ENCODE measurements at places on chromosomes 1 and 21.
A peak's percentile ranks its signal among the peaks of the same experiment; 100 is the strongest.

GRCh38 chr1:22738522-22738921 lies 27.9 kb downstream of the EPHB2 start:
- DNase-seq, result no peak

DNA sequence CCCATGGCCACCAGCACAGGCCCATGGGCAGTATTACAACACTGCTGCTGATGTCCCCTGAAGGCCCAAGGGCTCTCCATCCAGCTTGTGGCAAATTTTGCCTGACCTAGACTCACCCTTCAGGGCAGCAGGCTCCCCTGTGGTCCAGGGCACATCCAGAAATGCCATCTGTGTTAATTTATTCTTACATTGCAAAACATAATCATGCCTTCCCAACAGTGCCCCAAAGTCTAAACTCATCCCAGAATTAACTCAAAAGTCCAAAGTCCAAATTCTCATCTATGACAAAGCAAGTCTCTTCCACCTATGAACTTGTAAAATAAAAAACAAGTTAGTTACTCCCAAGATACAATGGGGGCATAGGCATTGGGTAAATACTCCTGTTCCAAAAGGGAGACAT lies 13.3 kb downstream of the VN1R5 start:
- no peak for DNase-seq

GRCh38 chr1:229203030-229203751 lies 67.7 kb upstream of the RAB4A start:
- no peak for DNase-seq

DNA sequence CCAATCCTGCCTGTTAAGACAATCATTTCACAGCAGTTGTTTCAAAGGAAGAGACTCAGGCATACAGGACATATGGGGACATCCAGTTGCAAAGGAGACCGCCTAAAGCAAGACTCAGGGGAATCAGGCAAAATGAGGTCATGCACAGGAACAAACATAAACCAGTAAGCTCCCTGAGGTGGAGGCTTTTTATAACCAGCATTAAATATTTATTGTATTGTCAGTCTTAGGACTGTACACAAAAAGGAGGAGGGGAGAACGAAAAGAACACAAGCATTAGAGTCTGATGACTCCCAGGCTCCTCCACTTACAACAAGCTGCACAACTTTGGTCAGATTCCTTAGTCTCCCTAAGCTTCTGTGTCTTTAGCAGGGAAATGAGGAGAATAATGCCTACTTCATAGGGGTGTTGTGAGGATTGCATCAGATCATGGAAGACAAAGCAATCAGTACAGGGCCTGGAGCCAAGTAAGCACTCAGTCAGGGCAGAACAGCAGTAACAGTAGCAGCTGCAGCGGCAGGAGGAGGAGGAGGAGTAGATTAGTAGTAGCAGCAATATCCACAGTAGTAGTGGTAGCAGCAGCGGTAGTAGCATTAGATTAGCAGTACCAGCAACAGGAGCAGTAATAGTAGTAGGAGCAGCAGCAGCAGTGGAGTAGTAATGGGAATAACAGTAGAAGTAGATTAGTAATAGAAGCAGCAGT lies 54.2 kb upstream of the SPATA6 start:
- DNase-seq, result no peak

GRCh38 chr1:69657971-69658370 lies 90.2 kb downstream of the LRRC7 start:
- no peak for DNase-seq

GRCh38 chr1:109837852-109838570 lies 72.6 kb upstream of the CSF1 start:
- no peak for DNase-seq

DNA sequence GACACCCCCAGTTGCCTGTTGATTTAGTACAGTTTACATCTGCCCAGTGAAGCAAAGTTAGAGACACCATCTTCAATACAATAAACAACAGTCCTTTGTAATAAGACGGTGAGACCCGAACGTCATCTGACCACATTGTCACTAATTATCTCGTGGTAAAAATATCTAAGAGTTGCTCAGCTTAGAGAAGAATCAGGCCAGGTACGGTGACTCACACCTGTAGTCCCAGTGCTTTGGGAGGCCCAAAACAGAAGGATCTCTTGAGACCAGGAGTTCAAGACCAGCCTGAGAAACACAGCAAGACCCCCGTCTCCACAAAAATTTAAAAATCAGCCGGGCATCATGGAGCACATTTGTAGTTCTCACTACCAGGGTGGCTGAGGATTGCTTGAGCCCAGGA lies 53.5 kb downstream of the CD34 start:
- no peak for DNase-seq

- peak; percentile 92 for DNase-seq
Measured at GRCh38 chr1:29235955-29236711, at the start of gene PTPRU. TSS of gene PTPRU (plus strand) at chr1:29236522. CDS start at chr1:29236645, 123 bp downstream.

GRCh38 chr1:231691618-231692259 lies 65.1 kb downstream of the DISC1 start:
- peak; percentile 49 for DNase-seq

DNA sequence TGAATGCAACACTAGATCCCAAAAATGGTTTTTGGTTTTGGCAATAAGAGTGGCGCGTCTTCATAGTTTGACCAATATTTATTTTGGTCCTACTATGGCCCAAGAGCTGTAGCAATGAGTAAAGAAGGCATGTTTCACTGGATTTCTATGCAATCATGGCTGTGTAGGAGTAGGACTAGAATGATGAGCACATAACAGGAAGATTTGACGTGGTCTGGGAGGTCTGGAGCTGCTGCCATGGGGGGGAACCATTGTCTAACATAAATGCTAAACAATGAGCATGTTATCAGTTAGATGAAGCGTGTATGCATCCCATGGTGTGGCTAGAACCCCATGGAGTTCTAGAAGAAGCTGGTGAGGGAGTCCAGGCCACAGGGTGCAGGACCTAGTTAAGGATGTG lies 38.3 kb downstream of the OLIG1 start:
- no peak for DNase-seq

Data from ovary (tissue), 10 donors.